Pulmonary artery endothelial cell (primary cell): ENCODE measurements at places on chromosomes 1 and 21. TPM values are rescaled to one million over a fixed set of nuclear protein-coding genes. Genes with fewer than 3 reads are reported as not detected.

GRCh38 chr1:155650231-155650757, 38.3 kb downstream of the YY1AP1 start:
- DNase-seq = no peak

AIRE gene
- total RNA-seq = under 0.01 TPM in 1 of 2 replicates, not detected in the other

- DNase-seq = no peak
Observed at GRCh38 chr1:239742416-239743109, 349.1 kb upstream of the FMN2 start.

DNA sequence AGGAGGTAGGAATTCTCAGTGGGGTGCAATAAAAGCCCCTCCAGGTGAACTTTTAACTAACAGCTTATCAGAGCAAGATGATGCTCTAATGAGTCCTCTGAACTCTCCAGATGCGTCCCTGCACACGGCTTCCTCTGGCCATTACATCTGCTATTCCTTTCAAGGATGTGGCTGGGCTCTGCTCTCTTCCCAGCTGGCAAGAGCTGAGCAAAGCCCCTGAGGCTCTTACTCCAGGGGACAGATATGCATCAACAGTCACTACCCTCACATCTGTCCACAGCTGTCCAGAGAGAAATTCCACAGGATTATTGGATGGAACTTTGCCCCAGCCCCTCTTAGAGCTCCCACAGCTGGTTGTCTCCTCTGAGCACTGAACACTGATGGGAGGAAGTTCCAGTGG, 267.8 kb downstream of the C1orf94 start:
- DNase-seq = no peak

GRCh38 chr1:205328476-205328875, 6.9 kb upstream of the NUAK2 start:
- DNase-seq = no peak

- DNase-seq = no peak
Observed at GRCh38 chr1:24567792-24568388, 12.0 kb downstream of the NCMAP start.

PAQR6 gene
- total RNA-seq = 0.07 TPM in 2 replicates

PHC2 gene
- 80.6 and 84.7 TPM in 2 replicates for total RNA-seq

GRCh38 chr1:52756020-52756419, 29.8 kb downstream of the ZYG11B start:
- DNase-seq = no peak

- no peak for DNase-seq
Observed at GRCh38 chr1:200342511-200343311, 67.1 kb downstream of the ZNF281 start.

DNA sequence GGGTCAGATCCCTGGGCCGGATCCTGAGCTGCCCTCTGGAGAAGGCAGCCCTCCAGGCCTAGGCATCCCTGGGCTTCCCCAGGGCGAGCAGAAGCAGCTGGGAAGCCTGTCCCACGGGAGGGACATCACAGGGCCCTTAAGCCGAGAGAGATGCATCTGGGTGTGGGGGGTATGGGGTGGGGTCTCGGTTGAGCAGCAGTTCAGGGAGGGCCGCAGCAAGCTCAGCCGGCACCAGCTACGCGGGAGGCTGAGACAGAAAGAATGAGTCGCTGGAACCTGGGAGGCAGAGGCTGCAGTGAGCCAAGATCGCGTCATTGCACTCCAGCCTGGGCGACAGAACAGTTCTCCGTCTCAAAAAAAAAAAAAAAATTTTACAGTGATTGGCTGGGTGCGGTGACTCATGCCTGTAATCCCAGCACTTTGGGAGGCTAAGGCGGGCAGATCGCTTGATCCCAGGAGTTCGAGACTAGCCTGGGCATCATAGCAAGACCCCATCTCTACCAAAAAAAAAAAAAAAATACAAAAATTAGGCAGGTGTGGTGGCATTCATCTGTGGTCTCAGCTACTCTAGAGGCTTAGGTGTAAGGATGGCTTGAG, 37.7 kb downstream of the RRP1 start:
- no peak for DNase-seq

GRCh38 chr21:37257511-37257966, 9.6 kb downstream of the VPS26C start:
- no peak for DNase-seq

MEF2D gene
- 3.8 and 4.7 TPM in 2 replicates for total RNA-seq

PHACTR4 gene
- 17.7 and 19.1 TPM in 2 replicates for total RNA-seq

DNA sequence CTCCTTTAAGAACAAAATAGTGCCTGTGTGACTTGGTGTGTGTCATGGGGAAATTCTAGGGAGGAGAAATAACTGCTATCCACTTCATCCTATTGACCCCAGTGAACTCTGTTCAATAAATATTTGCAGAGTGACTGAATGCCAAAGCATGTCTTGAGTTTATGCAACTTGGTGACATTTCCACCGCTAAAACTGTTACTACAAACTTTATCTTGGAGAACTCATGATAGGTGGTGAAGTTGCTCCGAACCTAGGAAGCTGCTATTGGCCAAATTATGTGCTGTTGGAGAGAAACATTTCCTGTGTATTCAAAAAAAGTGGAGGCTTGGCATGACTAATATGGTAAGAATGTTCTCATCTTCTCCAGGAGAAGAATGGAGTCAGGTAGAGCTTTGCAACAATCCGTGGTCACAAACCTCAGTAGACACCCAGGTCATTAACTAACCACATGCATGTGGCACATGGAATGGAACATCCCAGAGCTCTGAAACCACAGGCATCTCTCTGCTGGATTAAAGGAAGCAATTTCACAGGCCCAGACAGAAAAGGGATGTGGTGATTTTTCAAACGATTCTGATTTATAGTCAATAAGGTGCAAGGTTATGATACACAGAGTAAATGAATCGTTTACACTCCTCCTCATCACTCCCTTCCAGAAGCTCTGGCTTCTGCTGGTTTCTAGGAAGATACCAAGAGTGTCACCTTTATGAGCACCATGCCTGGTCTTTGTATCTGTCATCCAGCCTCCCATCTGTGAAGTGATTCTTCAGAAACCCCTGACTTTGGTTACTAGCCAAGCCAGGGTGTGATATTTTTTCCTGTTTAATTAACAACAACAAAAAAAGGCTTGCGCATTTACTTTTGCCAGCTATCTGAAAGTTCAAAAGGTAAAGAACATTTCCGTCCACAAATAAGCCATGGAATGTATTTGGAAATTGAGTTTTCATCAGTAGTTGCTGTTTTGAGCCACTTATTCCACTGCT, 361.1 kb downstream of the TGFB2 start:
- peak; percentile 37 for DNase-seq

DNA sequence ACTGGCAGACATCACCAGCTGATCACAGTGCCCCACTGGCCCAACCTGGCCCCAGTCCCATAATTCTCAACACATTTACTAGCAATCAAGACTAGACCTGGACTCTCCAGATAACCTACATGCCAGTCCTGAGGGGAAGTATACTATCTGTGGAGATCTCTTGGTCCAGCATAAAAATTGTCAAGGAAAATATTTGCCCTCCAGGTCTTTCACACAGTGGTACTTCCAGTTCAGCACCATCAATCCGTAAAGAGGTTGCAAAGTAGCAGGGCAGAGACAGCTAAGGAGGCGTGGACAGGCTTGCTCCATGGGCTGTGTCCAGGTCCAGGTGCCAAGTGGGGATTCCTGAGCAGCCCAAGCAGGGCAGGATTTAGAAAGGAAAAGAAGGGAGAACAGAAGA, 143.6 kb upstream of the BACE2 start:
- DNase-seq = no peak

DNA sequence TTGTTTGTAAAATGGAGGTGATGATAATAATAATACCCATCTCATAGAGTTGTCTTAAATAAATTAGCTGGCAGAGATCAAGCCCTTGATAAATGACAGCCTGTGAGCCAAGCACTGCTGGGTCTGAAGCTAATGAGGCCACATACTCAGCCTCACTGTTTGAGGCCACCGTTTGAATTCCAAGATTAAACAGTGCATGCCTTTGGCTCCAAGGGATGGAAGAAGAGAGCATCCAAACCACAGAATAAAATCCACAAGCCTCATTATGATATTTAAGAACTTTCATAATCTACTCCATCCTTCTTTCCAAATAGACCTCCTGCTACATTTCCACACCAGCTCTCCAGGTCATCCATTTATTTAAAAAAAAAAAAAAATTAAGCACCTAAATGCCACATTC, 29.0 kb downstream of the TGFBR3 start:
- no peak for DNase-seq

DNA sequence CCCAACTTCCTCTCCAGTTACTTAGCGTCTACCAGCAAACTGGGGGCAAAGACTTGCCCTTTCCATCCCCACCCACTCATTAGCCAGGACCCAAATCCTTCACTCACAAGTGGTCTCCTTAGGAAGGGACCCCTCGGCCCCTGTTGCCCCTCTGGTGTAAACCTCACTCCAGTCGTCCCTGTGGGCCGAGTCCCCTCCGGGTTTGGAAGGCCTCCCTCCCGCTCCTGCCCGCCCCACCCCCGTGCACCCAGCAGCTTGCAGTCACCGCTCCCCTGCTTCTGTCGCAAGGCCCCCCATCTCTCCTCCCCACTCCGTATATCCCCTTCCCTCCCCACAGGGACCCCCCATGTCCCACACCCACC, 1.2 kb downstream of the EFHD2 start:
- no peak for DNase-seq

ANKRD45 gene
- 0.20 and 0.49 TPM in 2 replicates for total RNA-seq

DNA sequence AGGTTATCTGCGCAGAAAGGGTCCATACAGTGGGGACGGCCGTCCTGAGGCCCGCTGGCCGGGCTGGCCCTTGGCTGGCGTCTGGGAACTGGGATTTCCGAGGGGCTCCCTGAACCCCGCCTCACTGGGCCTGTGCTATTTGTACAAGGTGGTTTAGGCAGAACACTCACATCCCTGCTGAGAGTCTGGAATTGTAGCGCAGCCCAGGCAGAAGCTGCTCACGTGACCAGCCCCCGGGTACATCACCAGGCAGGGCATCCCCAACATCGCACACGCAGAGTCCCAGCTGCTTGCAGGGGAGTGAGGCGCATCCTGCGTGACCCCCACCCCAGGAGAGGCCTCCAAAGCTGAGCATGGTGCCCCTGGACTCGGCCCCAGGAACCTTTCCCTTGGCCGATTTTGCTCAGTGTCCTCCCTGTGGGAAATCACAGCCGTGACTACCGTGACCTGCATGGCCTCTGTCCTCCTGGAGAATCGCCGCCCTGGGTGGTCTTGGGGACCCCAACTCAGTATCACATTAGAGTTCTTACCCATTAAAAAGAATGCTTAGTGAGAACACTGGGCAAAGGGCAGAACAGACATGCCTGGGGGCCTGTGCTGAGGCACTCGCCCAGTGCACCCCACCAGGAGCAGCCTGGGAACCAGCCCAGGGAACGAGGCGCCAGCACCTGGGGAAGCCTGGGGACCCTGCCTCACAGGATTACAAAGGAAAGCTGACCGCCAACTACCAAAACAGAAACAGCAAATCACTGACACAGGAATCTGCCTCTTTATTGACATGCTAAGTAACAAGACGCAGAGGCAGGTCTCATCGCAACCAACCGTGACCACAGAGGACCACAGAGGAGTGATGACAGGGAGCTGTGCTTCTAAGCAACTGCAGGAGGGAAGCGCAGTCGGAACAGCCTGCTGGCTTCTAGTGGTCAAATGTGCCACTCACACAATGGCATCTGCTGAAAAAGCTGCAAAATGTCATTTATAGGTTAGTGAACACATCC, 33.5 kb downstream of the UBE2G2 start:
- DNase-seq = no peak

ZNF648 gene
- not detected in 2 replicates for total RNA-seq

SLC5A9 gene
- not detected in 2 replicates for total RNA-seq

GRCh38 chr1:66393586-66394287, 140.2 kb upstream of the SGIP1 start:
- DNase-seq = no peak

SLC1A7 gene
- total RNA-seq = not detected in 2 replicates

DNA sequence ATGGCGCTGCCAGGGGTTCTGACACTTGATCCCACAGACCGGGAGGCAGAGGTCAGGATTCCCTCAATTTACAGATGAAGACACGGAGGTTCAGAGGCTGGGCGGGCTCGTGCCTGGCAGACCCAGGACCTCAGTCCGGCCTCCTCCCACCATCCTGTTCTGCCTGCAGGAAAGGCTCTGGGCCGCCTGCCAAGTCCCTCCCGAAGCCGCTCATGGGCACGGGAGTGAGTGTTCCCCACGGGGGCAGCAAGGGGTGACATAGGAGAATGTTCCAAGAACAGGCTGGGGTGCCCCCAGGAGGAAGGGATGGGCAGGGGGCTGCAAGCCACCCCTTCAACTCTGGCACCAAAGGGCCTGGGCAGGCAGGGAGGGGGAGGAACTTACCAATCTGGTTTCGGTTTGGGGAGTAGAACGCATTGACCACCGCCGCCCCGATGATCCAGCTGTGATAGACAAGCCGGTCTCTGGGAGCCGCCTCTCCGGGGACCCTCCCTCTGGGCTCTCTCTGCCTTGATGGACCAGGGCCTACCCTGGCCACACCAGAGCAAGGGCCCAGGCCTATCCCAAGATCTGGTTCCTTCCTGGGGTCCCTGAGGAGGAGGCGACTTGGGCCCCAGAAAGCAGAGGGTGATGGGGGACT, 7.5 kb downstream of the PRXL2B start:
- no peak for DNase-seq
